ENCODE measurements at places on chromosomes 1 and 21.
A peak's percentile ranks its signal among the peaks of the same experiment; 100 is the strongest.

- DNase-seq = no peak
Measured at GRCh38 chr1:46621930-46622329, 5.3 kb upstream of the MOB3C start.

DNA sequence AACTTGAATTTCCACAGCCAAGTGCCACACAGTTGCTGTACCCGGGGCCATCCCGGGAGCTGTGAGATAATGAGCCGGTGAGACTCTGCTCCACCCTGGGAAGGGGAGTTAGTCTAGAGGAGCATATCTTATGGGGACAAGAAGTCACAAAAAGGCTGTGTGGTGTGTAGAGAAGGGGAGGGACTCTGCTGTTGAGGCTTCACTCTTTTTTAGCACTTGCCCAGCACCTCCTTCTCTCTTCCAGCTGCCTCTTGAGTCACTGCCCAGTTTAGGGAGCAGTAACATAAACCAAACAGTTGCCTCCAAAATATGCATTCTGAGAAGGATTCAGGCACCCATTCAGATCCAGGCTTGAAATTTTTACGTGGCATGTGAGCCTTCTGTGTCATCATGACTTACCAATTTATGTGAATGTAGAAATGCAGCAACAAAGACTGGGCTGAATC is 744 bp upstream of the WDR26 start:
- no peak for DNase-seq

GRCh38 chr1:43786201-43786958 is 79.0 kb downstream of the ST3GAL3 start:
- no peak for DNase-seq

- DNase-seq = no peak
Measured at GRCh38 chr21:35204850-35205541, 155.9 kb upstream of the RUNX1 start.

DNA sequence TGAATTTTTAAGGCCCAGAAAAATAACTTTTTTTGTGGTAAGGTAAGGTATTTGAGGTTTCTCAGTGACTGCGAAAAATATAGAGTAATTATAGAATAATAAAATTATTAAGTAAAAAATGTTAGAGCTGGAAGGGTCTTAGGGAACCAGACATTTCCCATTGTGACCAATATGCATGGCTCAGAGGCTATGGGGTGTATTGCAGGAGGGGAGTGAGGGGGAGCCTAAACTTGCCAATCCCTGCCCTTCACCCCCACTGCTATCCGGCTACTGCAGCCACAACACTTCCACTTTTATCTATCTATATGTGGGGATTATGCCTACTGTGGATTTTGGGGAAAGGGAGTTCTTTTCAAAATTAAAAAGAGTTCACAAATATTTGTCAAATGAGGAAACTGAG is 7.6 kb upstream of the GADD45A start:
- DNase-seq = no peak

GRCh38 chr1:56315293-56315942 is 263.9 kb downstream of the PLPP3 start:
- no peak for DNase-seq

- DNase-seq = no peak
Measured at GRCh38 chr1:209876078-209876800, 48.5 kb downstream of the UTP25 start.

DNA sequence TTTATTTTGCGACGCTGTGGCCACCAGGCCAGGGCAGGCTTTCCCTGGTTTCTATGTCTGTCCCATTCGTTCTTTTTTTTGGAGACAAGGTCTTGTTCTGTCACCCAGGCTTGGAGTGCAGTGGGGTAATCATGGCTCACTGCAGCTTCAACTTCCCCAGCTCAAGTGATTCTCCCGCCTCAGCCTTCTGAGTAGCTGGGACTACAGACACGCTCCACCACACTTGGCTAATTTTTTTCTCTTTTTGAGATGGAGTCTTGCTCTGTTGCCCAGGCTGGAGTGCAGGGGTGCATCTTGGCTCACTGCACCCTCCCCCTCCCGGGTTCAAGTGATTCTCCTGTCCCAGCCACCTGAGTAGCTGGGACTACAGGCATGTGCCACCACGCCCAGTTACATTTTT is 43.4 kb upstream of the WNT4 start:
- DNase-seq = no peak

- no peak for DNase-seq
Measured at GRCh38 chr1:2289607-2290006, 61.5 kb downstream of the SKI start.

GRCh38 chr1:10598389-10598702 is 123.6 kb downstream of the PEX14 start:
- no peak for DNase-seq

- DNase-seq = no peak
Measured at GRCh38 chr1:63642901-63643300, 49.7 kb downstream of the PGM1 start.

DNA sequence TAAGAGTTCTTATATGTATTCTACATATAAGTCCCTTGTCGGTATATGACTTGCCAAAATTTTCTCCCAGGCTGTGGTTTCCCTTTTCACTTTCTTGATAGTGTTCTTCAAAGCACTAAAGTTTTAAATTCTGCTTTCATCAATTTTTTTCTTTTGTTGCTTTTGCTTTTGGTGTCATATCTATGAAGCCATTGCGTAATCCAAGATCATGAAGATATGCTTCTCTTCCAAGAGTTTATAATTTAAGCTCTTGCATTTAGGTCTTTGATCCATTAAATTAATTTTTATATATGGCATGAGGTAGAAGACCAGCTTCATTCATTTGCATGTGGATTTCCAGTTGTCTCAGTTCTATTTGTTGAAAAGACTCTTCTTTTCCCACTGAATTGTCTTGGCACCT is 22.2 kb downstream of the DESI2 start:
- no peak for DNase-seq

GRCh38 chr1:224545571-224545970 is 70.5 kb upstream of the CNIH3 start:
- no peak for DNase-seq

DNA sequence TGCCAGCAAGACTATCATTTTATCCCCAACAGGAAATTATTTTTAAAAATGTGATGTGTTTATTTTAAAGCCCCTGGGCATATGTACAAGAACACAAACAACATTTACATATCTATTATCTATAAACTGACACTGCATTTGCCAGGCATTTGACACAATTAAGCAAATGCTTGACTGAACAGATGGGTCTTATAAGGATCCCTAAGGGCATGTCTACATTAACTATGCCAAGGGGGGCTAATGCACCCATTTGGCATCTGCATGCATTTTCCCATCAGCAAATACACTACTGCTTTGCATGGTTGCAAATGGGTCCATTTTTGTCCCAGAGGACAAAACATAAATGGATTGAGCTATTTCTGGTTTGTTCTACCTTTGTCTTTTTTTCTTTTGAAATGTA is 884.8 kb upstream of the B3GALT2 start:
- no peak for DNase-seq

- DNase-seq = no peak
Measured at GRCh38 chr1:105608713-105609112, 1447.8 kb upstream of the PRMT6 start.

GRCh38 chr1:174769961-174770549 is 229.7 kb upstream of the CACYBP start:
- peak; percentile 51 for DNase-seq

DNA sequence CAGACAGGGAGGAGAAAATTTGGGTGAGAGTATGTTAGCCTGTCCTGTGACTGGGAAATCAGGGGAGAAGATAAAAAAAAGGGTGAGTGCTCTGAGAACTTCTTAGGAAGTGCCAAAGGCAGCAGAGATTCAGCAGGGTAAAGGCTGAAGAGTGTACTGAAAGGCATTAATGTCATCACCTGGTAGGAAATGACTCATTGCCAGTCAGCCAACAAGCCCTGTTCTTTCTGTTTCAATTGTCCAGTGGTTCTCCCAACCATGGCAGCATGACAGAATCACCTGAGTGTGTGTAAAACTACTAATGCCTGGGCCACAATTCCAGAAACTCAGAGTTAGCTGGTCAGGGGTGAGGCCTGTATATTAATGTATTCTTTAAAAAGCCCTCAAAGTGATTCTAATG is 83.5 kb downstream of the INTS7 start:
- DNase-seq = peak; percentile 33

DNA sequence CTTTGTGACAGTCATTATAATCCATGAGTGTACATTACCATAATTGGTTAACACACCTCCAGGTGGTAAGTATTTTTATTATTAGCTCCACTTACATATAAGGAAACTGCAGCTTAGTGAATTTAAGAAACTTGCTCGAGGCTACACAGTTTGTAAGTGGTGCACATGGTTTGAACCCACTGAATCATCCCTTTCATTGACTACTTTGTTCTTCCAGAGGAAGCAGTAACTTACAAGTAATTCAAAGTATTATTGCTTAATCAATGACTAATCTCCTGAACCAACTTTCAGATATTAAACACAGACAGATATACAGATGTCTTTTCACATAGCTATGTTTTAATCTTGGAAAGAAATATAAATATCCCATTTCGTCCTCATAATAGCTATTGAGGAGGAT is 18.7 kb upstream of the CLDN8 start:
- DNase-seq = no peak

DNA sequence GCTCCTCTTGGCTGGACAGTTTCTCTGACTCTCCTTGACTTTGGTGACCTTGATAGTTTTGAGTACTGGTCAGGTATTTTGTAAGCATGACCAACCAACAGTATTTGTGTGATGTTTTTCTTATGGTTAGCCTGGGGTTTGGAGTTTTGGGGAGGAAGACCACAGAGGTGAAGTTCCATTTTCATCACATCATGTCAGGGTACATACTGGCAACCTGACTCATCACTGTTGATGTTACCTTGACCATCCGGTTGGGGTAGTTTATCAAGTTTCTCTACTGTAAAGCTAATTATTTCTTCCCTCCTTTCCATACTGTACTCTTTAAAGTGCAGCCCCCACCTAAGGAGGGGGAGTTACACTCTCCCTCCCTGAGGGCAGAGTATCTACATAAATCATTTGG is 13.4 kb downstream of the OSCP1 start:
- peak; percentile 12 for DNase-seq

DNA sequence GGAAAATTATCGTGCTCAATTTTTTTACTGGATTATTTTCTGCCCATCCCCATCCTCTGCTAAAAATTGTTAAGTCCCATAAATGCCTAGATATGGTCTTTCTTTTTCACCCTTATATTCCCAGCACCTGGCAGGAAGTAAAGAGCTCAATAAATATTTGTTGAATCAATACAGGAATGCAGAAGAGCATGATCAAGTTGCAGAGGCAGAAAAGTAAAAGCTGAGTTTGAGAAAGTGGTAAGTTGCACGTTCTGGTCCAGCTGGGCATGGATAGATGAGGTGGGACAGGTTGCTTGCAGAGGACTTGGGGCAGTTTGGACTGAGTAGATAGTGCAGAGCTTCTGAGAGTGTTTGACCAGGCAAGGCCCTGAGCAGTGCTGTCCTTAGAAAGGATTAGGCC is 40.1 kb downstream of the ZNF281 start:
- no peak for DNase-seq

GRCh38 chr1:225554216-225554812 is 98.6 kb downstream of the ENAH start:
- peak; percentile 12 for DNase-seq

- no peak for DNase-seq
Measured at GRCh38 chr1:81380436-81380835, 420.3 kb upstream of the ADGRL2 start.

DNA sequence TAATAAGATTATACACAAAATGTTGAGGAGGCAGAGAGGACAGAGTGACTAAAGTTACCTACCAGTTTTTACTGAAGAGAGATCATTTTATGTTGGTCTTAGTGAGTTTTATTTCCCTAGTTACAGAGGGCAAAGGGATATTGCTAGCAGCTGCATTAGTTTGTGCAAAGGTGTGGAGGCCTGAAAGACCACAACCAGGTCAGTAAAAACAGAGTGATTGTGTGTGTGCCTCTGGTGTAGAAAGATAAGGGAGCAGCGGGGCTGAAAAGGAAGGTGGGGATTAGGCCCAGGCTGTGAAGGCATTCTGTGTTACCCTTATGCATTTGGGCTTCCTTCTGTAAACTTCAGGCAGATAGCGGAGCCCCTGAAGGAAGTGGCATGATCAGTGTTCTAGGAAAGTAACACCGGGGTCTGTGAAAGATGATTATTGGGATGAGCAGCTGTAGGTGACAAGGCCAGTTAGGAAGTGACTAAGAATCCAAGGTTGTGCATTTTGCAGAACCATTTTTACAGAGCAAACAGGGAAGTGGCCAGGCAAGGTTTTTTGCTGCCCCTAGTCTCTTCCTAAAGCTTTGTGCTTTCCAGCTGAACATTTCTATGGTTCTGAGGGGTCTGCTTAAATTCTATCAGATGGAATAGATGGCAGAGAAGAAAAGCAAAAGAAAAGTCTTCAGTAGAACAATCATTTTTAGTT is 3.7 kb downstream of the GADD45A start:
- no peak for DNase-seq

GRCh38 chr1:43484367-43484766 is 30.6 kb upstream of the HYI start:
- no peak for DNase-seq

DNA sequence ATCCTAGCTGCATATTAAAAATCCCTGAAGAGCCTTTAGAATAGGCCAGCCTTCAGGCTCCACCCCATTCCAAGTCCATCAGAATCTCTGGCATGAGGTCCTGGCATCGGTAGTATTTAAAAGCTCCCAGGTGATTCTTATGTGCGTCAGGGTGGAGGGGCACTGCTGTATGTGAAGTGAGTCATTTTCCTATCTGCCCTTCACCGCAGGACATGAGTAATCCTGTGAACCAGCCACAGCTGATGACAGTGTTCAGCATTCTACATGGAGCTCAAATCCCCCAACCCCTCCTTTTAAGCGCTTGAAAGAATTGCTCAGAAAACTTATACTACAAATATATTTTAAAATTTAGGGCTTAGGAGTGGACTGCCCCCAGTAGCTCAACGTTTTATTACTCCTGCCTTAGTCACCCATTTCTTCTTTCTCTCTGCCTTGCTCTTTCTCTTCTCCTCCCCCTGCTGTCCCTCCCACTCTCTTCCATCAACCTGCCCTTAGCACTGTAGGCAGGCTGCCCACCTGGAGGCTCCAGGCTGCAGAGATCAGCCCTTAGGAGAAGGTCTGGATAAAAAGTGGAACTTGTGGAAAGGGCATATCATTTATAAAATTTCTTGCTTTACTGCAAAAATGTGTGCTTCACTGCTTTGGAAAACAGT is 73.8 kb upstream of the ZNF281 start:
- peak; percentile 96 for DNase-seq

- no peak for DNase-seq
Measured at GRCh38 chr1:235078480-235079381, 49.9 kb downstream of the TOMM20 start.

Measured in astrocyte of the cerebellum (primary cell).